ENCODE measurements at places on chromosomes 3 and 15.
A peak's percentile ranks its signal among the peaks of the same experiment; 100 is the strongest.

DNA sequence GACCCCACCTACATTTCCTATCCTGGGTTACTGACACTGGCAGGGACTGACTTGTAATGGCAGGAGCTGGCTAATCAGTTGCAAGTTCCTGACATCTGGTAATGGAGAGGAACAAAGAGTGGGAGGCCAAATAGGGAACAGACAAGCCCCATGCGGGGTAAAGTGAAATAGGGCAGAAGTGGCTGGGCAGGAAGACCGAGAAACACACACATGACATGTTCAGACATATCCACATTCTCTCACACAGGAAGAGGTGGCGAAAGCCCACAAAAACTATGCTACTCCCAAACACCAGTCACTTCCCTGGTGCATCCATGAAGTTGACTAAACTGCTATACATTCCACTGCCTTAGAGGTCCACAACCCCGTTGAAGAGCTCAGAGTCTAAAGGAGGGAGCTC lies 394.1 kb upstream of the TBL1XR1 start:
- no peak for DNase-seq

- no peak for DNase-seq
Observed at GRCh38 chr3:178673529-178673928, 137.3 kb downstream of the KCNMB2 start.

DNA sequence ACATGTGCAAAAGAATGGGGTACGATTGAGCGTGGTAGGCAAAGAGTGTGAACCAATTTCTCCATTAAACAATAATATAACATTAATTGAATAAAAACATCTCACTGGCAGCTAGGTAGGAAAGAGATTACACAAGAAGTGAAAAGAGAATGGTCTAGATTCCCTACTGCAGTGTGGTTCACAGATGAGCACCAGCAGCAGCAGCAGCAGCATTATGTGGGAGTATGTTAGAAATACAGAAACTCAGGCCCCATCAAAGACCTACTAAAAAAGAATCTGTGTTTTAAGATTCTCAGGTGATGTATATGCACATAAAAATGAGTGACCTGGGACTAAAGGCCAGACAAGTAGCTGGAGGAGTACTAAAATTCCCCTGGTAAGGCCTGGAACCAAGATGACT lies 118.2 kb downstream of the ADAM10 start:
- DNase-seq, result no peak

DNA sequence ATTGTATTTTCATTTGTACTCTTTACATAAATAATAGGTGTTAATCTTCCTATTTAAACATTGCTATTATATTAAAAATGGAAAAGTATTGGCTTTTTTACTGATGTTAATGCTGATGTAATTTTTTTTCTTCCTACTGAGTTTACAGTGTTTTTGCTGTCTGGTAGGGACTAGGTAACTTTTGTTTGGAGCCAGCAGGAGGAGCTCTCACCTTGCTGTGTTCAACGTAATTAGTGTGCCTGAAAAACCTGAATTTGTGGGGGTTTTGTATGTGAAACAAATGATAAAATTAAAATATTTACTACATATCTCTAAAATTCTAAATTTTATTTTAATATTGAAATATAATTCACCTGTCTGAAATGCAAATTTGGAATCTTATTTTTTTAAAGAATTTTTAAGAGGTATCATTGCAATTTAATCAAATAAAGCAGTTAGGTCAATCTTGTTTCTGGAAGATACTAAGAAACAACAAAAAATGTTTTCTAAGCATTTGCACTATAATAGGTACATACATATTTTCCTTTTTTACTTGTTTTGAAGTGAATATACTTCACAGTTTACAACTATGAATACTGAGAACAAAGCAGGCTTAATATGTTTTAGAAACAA lies 48.8 kb downstream of the EPHA6 start:
- peak; percentile 63 for DNase-seq

DNA sequence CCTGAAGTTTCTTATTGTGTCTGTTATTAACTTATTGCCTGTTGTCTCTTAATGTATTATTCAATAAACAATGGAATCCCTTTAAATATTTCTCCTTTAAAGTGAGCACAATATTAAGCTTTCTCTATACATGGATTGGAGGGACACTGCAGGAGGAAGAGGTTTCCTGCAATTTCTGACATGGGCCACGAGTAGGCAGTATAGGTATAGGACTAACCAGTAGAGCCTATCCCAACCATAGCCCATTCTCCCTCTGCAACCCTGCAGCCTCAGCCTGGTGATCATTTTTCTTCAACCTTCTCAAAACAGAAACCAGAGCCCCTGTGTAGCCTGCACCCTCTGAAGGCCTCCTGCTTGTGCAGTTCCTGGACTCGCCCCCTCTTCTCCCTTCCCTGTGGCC lies 124.8 kb downstream of the NEK10 start:
- DNase-seq, result no peak

DNA sequence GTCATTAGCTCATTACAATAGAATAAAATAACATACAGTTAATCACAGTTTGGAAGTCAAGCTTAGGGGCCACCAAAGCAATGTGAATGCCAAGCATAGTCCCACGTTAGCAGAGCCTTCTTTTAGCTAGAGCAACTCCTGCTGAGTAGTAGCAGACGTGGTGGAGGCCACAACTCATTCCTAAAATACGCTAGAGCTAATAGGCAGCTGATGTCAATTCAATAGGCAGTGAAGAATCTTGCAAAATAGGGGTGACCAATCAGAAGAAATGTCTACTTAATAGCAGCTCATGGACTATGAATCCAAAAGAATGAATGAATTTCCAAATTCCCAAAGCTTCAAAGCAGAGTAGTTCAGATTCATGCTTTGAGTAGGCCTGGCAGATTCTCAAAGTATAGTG lies 292.9 kb upstream of the RORA start:
- DNase-seq, result no peak

DNA sequence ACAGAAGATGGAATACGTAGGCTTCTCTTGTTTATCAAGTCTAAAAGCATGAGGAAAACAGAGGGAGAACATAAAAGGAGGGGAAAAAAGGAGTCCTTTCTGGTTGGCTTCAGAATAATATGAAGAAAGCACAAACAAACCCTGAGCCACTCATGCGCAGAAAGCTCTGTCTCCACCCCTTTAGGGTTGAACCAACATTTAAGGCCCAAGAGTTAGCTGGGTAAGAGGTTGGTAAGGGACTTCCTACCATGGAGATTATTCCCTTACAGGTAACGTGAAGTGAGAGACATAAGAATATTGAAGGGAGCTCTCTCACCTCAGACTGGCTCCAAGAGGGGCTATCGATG lies 145.3 kb downstream of the RORA start:
- no peak for DNase-seq

GRCh38 chr15:85453144-85453872 lies 72.9 kb downstream of the AKAP13 start:
- no peak for DNase-seq
